Urothelium cell line (cell line): ENCODE measurements at places on chromosomes 6 and 20.
A peak's percentile ranks its signal among the peaks of the same experiment; 100 is the strongest.

DNA sequence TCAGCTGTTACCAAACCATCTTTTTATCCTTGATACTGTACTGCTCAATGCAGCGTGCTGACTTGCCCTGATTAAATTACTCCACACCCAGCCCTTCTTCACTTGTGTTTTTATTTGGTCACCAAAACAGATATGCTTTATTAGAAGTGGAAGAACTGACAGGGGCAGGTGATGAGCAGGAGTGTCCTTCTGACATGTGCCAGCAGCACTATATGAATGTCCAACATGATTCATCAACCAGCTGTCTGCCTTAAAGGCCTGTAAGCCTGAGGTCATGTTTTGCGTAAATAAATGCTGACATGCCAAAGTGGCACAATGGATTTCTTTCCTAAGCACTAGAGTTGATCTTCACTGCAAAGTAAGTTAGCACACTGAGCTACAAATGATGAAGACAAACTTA lies 15.4 kb downstream of the POPDC3 start:
- DNase-seq = no peak

DNA sequence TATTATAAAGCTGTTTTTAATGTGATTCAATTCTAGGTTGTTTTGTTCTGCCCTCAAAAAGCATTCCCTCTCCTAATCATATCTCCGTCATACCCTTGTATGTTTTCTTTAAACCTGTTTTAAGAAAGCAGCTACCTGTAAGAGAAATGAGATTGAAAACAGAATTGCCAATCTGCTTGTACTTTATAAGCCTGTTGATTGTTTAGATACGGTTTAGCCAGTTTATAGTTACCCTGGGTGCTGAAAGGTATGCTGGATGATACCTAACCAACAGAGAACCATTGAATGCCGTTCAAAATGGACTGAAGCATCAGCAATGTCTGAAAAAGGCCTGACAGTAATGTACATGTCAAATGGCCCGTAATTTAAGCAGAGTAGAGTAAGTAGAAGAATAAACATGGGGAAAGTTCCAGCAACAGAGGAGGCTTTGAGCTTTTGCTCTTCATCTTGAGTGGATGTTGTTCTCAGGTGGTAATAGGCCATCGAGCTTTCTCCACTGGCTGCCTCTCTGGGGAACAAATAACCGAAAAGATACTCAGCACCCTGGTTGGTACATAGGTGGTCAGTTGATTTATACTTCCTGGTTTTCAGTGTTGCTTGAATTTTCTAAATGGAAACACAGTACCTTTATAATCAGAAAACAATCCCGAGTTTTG lies 27.5 kb downstream of the PTPN1 start:
- no peak for DNase-seq

- DNase-seq = peak; percentile 33
Measured at GRCh38 chr20:44017905-44018258, 103.2 kb downstream of the TOX2 start.

DNA sequence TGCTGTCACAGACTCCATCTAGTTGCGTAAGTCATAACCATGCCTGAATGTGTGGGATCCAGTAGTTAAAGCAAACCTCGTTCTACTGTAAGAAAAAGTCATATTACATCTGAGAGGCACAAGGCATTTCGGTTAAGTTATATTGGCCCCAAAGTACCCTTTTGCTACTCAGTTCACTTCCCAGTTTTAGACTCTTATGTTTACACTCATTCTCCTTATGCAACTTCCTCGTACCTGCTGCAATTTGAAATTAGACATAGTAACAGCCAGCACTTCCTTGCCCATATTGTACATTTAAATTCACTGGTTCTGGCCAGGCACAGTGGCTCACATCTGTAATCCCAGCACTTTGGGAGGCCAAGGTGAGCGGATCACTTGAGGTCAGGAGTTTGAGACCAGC lies 37.0 kb downstream of the PEX7 start:
- no peak for DNase-seq
